ENCODE measurements at places on chromosomes 5 and 9. TPM values are rescaled to one million over a fixed set of nuclear protein-coding genes. Genes with fewer than 3 reads are reported as not detected.

DNA sequence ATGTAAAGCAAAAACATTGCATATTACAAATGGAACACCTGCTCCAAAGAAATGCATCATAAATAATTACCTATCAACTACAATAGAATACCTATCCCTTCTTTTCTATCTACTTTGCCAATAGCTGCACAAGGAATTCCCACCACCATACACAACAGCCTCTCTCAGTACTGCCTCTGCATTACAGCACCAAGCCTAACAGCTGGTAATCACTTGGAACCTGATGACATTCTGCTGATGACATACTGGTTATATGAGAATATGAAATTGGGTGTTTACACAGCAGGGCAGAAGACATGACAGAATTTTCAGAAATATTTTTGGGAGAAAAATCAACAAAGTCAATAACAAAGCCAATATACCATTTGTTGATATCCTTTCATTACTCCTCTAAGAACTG, 43.2 kb downstream of the PSMB7 start:
- no peaks in the 10 kb centered on the region for H3K36me3 ChIP-seq
- DNase-seq = no peak
- no peaks in the 10 kb centered on the region for H3K4me1 ChIP-seq

TRMO gene
- total RNA-seq = 45.2 TPM

MTX3 gene
- 16.5 TPM for total RNA-seq

PSD2 gene
- total RNA-seq = 0.46 TPM

TMEM252 gene
- not detected for total RNA-seq

CMYA5 gene
- total RNA-seq = 26.1 TPM

PTCD2 gene
- 8.9 TPM for total RNA-seq

FCN1 gene
- total RNA-seq = 0.23 TPM

GRCh38 chr9:129962451-129962864, 80.5 kb downstream of the FNBP1 start:
- DNase-seq = no peak
- H3K27ac ChIP-seq = peak overlapping the region; percentile 71
- H3K27me3 ChIP-seq = no peaks in the 10 kb centered on the region
- H3K36me3 ChIP-seq = no peaks in the 10 kb centered on the region
- no peaks in the 10 kb centered on the region for H3K4me1 ChIP-seq
- peak overlapping the region; percentile 22 for H3K4me3 ChIP-seq

DNA sequence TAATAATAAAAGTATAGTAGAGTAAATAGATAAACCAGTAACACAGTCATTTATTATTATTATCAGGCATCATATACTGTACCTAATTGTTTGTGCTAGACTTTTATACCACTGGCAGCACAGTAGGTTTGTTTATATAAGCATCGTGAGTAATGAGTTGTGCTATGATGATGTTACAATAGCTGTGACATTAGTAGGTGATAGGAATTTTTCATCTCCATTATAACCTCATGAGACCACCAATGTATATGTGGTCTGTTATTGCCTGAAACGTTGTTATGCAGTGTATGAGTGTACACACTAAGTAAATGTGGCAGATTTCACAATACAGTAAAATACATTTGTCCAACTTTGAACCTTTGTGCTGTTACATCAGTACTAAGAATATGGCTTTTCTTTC, 72.7 kb upstream of the SPATA31D4 start:
- no peak for DNase-seq
- no peaks in the 10 kb centered on the region for H3K36me3 ChIP-seq
- H3K4me1 ChIP-seq = no peaks in the 10 kb centered on the region

DNA sequence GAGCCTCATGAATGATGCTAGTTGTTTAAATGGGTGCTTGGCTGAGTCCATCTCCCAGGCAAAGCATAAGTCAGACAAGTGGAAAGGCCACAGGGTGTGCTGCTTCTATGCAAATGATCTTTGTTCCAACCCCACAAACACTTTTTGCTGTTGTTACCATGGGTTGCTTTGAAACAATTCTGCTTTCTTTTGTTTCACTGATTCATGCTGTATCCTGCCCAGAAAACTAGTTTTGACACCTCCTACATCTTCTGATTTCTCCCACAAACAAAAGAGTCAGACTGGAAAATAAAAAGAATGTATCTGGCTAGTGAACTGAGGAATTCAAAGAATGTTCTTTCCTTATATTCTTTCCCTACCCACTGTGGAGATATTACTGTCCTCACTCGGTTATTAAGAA, 298.6 kb downstream of the DIRAS2 start:
- no peaks in the 10 kb centered on the region for H3K36me3 ChIP-seq
- no peak overlapping the region for H3K4me3 ChIP-seq
- no peaks in the 10 kb centered on the region for H3K27me3 ChIP-seq
- no peak overlapping the region for H3K27ac ChIP-seq

DNA sequence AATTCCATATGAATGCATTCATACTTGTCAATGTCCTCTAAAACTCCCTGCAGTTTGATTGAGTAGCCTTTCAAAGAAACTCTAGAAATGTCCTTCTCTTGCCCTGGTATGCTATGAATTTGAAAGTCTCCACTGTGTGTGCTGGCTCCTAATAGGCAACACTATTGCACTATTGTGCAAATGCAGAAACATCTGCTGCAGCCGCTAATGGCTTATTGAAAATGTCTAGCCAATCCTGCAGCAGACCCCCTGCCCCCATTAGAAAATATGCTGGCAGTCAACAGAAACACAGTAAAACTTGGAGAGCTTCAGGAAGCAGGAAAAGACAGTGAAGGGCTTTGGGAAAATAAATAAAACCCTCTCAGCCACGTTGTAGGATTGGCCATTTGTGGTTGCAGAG, 87.3 kb upstream of the GRAMD2B start:
- no peaks in the 10 kb centered on the region for H3K27me3 ChIP-seq
- H3K4me1 ChIP-seq = no peaks in the 10 kb centered on the region
- no peak for DNase-seq
- no peak overlapping the region for H3K27ac ChIP-seq
- no peak overlapping the region for H3K4me3 ChIP-seq

GRCh38 chr5:67027171-67027570, 169.4 kb downstream of the CD180 start:
- no peaks in the 10 kb centered on the region for H3K27me3 ChIP-seq
- H3K4me3 ChIP-seq = no peak overlapping the region
- H3K4me1 ChIP-seq = no peaks in the 10 kb centered on the region
- no peaks in the 10 kb centered on the region for H3K36me3 ChIP-seq
- DNase-seq = no peak
